ENCODE measurements at places on chromosomes 1 and 21.

- no peak for DNase-seq
These were observed 38.5 kb upstream of the BMP8B start for GRCh38 chr1:39827201-39827600.

- peak; percentile 13 for DNase-seq
These were observed 102.3 kb upstream of the TIAM1 start for GRCh38 chr21:31446226-31446855.

- no peak for DNase-seq
These were observed 63.6 kb downstream of the NIBAN1 start for GRCh38 chr1:184910691-184911091.

- DNase-seq = no peak
These were observed 19.8 kb downstream of the LMO4 start for GRCh38 chr1:87348341-87349019.

- no peak for DNase-seq
These were observed 113.5 kb upstream of the CD34 start for GRCh38 chr1:208024406-208024805.

DNA sequence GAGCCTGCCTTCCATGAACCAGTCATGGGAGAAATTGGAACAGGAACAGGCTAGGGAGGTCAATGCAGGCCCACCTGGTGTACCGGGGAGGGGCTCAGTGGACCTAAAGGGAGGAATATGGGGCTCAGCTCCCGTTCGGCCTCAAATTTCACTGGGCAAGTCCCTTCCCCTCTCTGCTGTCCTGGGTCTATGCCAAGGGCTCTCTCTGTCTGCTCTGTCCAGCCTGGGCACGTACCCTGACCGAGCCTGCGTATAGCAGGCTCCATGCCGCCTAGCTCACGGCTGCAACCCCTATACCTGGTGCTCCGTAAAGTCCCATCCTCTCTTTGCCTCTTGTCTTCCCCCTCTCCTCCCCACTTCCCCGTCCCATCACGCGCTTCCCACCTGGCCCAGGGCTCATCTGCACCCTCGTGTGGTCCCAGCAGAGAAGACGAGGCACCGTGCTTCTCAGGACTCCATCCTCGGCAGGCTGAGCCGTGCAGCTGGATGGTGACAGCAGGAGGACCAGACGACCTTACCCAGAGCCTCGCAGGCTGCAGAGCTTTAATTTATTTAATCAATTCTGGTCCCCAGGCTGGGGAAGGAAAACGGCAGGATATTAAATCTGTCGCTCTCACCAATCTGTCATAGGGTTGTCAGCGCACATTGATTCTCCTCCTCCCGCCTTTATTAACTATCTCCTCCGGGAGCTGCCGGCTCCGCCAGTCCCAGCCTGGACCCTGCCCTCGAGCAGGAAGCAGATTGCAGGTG is 25.0 kb upstream of the DISP3 start:
- no peak for DNase-seq

- no peak for DNase-seq
These were observed 50.5 kb downstream of the CASZ1 start for GRCh38 chr1:10745886-10746455.

- no peak for DNase-seq
These were observed 88.7 kb downstream of the WDR4 start for GRCh38 chr21:42790520-42791065.

GRCh38 chr1:108100148-108100547 is 100.0 kb downstream of the SLC25A24 start:
- no peak for DNase-seq

GRCh38 chr1:26162220-26162709 is 3.4 kb downstream of the FAM110D start:
- DNase-seq = no peak

DNA sequence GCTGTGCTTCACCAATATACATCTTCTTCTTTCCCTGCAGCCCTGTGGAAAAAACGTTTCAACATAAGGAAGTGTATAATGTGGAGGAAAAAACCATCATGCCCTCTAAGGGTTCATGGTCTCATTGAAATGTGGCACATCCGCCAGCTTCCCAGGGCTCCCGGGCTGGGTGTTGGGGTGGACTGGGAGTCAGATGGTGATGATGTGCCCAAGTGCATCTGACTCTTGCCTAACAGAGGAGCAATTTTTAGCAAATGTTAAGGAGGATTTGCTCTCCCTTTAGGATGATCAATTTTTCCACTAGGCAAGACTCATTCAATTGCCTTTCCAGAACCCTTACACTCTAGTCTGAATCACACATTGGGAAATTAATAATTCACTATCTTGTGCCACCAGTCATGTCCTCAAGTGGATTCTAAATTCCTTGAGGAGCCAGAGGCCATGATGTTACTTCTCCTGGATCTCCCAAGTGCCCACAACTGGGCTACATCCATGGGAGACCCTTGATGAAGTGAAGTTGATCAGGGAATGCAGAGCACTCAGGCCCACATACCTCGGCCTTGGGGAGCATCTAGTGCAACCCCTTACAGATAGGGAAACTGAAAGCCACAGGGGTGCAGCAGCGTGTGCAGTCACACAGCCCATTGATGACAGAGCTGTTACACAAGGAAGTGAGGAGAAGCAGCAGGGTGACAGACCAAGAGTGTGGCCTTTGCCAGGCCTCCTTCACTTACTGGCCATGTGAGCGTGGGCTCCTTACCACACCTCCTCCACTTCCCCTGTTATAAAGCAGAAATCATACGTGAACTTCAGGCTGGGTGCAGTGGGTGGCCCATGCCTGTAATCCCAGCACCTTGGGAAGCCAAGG is 100.0 kb upstream of the SLC44A3 start:
- DNase-seq = no peak

- DNase-seq = no peak
These were observed 115.6 kb upstream of the MROH9 start for GRCh38 chr1:170819781-170820180.

DNA sequence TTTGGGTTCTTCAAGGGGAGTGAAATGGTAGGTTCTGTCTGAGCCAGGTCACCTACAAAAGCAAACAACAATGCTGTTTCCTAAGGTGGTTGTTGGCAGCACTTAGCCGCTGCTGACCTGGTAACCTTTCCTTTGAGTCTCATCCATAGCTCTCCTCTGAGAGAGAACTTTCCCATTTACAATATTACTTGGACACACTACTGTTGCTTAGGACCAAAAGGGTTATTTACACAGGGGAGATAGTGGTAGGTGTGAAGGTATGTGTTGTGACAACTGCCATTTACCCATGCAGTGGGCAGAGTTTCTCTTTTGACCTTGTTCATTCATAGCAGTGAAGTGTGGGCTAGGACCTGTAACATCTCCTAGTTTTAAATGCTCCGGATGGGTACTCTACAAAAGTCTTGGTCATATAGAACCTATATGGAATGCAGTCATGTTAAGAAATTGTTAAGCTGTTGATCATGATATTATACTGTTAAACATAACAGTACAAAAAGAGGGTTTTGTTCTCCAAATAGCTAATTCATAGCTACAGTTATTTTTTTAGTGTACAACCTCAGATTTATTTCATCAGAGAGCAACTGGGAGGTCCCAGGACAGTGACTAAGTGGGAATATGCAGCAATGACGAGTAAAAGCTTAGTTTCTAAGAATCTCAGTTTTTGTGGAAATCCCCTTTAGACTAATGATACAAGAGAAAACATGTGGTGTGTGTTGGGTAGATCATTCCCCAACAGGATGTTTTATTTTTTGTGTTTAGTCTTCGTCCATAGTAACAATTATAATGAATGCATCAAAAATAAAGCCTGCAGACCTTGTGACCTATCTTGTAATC is 219.7 kb downstream of the NFIA start:
- peak; percentile 31 for DNase-seq

DNA sequence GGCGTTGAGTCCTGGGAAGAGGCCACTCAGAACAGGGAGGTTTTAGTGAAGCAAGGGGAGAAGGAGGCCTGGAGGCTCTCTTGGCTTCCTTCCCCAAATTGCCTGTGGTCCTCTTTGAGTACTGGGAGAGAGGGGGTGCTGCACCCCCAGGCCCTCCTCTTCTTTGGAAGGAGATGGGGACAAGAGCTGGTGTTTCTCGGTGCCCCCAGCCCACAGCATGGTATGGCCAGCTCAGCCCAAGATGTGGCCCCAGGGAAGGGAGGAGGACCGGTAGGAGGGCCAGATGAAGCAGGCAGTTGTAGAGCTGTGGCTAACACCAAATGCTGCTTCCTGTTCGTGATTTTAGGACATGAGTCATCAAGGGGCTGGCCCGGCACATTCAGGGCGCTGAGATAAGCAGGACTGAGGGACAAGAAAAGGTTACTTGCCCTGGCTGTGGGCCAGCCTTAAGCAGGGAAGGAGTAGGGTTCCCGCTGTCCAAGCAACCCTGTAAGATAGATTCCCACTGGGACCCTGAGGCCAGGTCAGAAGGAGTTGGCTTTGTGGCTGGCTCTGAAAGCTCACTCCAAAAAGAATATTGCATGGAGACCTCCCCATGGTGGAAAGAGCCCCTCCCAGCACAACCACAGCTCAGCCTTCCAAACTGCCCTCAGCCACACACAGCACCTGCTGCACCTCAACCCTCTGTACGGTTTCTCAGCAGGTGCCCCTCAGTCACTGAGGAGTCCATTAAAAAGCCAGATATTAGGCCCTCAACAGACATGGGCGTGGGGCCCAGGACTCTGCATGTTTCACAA is 4.9 kb upstream of the TNFRSF1B start:
- peak; percentile 88 for DNase-seq
